ENCODE measurements at places on chromosomes 16 and 17. TPM values are rescaled to one million over a fixed set of nuclear protein-coding genes. Genes with fewer than 3 reads are reported as not detected.

DNA sequence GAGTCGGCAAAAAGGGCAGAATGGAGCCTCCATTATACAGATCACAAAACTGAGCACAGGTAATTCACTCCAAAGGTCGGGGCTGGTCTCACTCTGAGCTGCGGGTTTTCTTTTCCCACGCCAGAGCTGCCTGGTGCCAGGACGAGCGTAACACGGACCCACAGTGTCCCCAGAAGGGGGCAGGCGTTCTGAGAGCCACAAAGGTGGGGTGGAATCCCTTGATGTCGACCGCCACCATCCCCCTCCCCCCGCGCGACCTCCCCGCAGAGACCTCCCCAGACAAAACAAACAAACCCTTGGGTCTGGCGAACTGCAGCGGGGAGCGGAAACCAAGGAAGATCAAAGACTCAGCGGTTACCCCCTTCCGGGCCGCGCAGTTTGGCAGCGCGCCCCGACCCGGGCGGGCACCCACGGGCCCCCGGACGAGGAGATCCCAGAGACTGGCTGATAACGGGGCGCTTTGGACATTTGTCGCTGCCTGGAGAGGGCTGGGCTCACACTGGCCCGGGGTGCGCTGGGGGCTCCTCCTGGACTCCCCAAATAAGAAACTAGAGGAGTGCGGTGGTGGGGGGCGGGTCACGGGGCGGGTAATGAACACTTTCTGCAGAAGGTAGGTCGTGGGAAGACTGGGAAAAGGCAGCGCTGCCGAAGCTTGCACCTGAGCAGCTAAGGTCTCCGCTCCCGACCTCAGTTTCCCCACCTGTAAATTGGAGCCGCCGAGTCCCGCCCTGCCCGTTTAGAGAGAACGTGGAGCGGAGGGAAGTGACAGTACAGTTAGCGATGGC is 664 bp upstream of the NKD1 start:
- peak; percentile 79 for DNase-seq

GRCh38 chr17:83006515-83007455 is 72.6 kb upstream of the METRNL start:
- no peak for DNase-seq

- DNase-seq, result no peak
Measured at GRCh38 chr16:12519986-12520385, 283.7 kb downstream of the CPPED1 start.

DNA sequence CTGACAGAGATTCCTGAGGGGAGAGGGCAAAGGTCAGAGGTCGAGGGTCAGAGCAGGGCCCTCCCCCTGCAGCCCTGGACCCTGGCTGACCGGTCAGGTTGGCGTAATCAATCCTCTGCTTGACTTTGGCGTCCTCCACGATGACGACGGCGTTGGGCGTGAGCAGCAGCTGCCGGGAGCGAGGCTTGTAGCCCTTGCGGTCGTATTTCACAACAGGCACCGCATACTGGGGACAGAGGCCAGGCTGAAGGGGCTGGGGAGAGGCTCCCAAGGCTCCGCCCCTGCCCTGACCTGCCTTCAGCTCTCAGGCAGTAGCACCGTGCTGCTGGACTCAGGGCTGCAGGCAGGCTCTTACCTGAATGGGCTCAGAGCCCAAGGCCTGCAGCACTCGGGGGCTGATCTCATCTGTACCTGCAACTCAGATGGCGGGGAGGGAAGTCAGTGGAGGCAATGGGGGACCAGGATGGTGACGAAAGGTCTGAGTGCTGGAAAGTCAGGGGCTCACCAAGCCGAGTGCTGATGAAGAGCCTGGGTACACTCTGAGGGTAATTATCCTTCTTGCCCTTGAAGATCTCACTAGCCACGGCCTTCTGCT is 12.0 kb upstream of the CRK start:
- peak; percentile 72 for DNase-seq

- peak; percentile 14 for DNase-seq
Measured at GRCh38 chr17:73289549-73290254, 22.1 kb downstream of the CDC42EP4 start.

GRCh38 chr17:48915459-48916282 is 7.5 kb downstream of the UBE2Z start:
- no peak for DNase-seq

DNA sequence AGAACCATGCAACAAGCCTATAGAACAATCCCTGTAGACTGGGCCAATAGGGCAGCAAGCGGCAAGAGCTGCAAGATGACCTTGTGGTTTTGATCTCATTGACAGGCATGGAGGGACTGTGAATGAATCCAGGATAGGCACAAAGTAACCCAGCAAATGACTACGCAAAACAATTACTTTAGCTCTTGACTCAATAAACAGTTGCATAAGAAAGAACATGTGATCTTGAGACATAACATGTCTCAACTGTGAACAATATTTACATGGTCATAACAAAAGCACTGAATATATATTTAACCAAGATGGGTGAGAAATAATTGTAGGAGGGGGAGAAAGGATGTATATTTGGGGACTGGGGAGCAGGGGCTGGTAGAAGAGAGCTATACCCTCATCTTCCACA is 313.7 kb upstream of the CDH5 start:
- DNase-seq, result no peak

DNA sequence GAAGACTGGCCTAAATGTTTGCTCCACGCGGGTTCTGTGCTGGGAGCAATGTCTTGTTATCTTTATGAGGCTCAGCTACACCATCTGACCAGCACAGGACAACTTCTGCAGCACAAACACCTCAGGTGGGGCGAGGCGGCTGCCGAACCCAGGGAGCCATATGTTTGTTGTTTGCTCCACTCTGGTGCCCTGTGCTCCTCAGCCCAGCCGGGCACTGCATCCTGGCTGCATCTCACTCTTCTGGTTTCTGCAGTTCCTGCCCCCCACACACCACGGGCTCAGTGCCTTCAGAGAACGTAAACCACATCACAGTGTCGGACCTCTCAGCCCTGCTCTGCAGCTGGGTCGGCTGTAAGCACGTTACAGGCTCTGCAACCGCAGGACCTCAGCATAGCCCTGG is 32.4 kb downstream of the MXRA7 start:
- DNase-seq, result no peak

DNA sequence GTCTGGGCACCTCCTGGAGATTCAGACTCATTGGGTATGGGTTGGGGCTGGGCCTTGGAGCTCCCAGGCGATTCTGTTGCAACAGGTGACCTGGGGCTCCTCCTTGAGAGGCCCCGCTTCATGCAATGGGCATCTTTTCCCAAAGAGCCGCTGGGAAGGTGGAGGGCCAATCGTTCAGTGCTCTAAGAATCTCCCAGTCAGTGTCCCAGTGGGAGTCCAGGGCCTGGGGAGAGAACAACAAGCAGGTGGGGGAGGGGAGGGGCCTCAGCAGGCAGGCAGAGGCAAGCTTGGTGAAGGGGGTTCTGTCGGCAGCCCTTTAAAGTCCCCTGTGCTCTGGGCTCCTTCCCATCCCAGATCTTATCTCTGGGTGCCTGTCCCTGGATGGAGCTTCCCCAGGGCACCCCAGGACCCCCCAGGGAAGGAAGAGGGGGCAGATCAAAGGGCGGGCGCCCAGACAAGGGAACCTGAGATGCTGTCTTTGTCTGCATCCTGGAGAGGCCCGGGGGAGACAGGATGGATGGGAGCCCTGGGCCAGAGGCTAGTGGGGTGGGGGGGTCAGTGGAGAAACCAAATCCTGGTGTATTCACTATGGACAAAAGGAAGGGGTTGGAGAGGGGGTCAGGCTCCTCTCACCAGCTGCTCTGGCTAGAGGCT is 30.5 kb upstream of the NXPH3 start:
- DNase-seq, result no peak

DNA sequence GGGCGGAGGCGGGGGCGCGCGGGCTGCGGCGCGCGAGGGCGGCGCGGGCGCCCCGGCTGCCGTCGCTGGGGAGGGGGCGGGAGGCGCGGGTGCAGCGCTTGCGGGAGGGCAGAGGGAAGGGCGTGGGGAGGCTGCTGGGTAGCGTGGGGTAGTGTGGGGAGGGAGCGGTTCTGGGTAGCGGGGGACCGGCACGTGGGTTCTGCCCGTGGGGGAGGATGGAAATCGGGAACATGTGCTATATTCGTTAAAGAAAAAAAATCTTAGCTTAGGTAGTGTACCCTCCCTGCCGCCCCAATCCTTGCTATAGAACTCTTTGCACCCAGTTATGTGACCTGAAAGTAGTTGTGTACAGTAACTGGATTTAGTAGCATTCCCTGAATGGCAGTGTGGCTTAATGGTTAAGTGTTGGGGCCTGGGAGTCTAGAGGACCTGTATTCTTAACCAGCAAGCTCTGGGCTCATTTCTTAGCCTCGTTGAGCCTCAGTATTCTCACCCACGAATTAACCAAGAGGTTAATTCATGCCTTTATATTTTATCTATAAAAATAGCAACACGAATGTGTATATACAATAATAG is 646 bp downstream of the RABEP1 start:
- no peak for DNase-seq

DNA sequence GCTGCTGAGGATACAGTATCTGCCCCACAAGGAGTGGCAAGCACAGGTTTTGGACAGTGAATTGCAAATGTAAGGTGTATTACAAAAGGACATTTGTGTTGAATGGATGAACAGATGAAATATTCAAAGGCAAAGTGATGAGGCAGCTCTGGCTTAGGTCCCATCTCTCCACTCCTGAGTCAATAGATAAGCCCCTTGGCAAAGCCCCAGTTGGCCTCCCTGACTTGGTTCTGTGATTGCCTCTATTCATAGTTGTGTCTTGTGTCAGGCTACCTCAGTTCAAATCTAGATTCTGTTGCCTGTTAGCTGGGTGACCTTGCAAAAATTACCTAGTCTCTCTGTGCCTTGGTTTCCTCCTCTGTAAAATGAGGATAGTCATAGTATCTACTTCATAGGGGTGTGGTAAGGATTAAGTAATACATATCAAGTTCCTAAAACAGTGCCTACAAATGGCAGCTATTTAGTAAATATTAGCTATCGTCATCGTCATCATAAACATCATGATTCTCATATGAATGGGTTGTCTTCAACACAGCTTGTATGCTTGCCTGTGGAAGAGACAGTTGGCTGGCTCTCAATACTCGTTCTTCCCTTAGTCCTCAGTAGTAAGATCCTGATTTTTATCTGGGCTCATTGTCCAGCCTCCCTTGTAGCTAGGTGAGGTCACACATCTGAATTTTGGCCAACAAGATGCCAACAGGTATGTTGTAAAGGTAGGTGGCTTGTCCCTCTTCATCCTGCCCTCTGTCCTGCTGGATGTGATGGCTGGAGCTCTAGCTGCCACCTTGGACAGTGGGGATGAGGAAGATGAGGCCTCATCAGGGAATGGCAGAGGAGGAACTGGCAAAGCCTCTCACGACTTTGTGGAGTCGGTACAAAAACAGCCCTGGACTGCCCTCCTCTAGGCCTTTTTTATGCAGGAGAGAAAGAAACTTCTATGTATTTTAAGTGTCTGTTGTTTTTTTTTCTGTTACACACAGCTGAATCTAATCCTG is 2.1 kb upstream of the MFAP4 start:
- DNase-seq, result peak; percentile 14

DNA sequence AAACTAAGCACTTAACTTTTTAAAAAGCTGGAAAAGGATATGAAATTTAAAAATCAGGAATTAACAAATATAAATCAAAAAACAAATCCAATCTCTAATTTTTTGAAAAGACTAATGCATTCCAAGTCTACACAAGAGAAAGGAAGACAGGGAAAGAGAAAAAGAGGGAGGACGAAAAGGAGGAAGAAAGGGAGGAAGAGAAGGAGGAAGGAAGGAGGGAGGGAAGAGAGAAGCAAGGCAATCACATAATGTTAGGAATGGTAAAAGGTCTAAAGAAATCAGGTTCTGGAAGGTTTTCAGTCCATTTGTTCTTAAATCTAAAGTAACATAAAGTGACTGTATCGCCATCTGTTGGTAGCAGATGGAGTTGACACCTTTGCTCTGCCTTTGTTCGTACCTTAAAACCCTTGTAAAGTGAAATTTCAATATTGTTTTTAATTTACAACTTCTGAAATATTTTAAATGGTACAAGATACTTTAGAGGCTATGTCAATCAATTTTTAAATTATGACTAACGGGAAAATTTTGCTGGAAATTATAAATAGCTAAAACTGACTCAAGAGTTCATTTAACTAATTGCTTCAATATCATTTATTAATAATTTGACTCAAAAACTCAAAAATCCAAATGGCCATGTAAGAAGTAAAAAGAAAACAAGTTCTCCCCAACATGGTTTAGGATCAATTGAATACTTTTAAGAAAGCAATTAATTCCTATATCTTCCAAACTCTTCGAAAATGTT is 20.4 kb upstream of the CDYL2 start:
- no peak for DNase-seq

DNA sequence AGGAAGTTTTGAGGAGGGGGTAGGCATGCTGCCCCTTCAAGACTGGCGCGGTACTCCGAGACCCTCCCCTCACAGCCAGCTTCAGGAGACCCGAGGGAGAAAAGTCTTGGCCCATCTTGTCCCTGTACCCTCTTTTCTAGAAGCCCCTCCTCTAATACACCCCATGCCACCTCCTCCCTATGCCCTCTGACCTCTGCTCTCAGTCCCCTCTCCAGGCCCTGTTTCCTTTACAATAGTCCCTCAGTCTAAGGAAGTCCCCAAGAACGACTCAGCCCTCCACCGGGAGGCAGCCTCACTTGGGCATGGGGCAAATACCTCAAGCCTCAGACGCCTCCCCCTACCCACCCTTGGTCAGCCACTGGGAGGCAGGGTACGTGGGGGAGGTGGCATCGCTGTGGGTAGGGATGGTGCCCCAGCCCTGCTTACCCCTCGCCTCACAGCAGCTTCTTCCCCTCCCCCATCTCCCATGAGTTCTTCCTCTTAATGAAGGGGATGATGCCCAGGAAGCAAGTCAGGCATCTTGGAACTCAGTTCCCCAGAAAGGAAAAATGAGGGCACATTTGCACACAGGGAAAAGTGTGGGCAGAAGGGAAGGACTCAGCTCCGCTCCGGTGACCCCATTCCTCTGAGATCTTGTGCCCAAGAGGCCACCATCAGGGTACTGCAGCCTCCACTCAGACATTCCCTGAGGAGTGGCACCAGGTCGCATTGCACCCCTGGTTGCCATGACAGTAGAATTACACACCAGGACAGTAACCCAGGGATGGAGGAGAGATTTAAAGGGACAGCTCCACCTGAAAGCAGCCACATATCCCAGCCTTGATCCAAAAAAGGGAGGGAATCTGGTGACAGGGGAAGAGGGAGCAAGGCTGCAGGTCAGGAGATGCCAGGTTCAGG is 6.2 kb downstream of the MPP2 start:
- DNase-seq, result no peak

DNA sequence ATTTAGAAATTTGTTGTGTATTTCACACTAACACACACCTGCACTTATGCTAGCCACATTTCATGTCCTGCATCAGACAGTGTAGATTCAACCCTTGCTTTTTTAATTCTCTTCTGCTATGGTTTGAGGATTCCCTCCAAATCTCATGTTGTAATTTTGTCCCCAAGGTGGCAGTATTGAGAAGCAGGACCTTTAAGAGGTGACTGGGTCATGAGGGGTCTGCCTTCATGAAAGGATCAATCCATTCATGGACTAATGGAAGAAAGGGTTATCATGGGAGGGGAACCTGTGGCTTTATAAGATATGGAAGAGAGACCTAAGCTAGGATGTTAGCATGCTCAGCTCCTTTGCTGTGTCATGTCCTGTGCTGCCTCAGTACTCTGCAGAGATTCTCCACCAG is 1032.2 kb downstream of the CDH11 start:
- no peak for DNase-seq

NPW gene
- total RNA-seq, result not detected

KRTAP9-9 gene
- total RNA-seq, result not detected

DNASE1L2 gene
- total RNA-seq, result 0.17 TPM

OTOA gene
- not detected for total RNA-seq

EVPLL gene
- total RNA-seq, result not detected
